ENCODE measurements at places on chromosomes 3 and 15. TPM values are rescaled to one million over a fixed set of nuclear protein-coding genes. Genes with fewer than 3 reads are reported as not detected.
A peak's percentile ranks its signal among the peaks of the same experiment; 100 is the strongest.

The RBPMS2 gene
- 7.7 TPM for polyA plus RNA-seq

The AHSG gene
- polyA plus RNA-seq = 1.8 TPM

The CAND2 gene
- 2.8 TPM for polyA plus RNA-seq

The TNFAIP8L3 gene
- 3.8 TPM for polyA plus RNA-seq

The CTXN2 gene
- polyA plus RNA-seq = 0.10 TPM

The IQCB1 gene
- polyA plus RNA-seq = 33.7 TPM

The NOX5 gene
- 0.16 TPM for polyA plus RNA-seq

The SYNPR gene
- polyA plus RNA-seq = 0.87 TPM

The XRN1 gene
- polyA plus RNA-seq = 36.5 TPM

The STARD5 gene
- polyA plus RNA-seq = 31.2 TPM

DNA sequence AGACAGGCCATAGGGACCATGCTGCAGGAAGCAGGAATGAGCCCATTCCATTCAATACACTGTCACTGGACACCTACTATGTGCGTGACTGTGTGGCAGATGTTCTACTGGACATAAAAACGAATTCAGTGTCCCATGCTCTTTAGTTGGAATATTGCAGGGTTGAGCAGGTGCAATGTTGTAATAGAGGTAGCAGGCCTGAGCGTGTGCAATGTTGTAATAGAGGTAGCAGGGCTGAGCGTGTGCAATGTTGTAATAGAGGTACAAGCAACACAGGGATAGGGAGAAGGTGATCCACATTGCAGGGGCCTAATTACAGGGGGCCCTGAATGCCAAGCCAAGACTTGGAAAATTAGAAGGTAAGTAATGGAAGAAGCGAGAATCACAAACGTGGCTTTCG, 261.4 kb upstream of the HES1 start:
- peak; percentile 20 for DNase-seq

DNA sequence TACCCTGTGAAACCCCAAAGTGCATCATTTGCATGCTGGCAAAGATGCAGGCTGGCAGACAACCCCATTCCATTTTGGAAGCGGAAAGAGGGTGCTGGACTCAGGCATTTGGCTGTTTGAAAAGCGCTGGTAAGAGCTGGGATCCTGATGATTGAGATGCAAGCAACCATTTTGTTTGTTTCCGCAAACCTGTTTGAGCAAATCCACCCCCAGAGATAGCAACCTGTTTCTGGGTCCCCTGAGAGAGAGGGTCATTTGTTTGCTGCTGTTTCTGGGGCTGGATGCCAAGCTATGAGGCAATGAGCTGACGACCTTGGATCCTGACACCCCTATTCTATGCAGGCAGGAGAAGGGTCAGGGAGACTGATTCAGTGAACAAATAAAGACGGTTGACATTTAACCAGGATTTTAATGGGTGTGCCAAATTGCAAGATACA, 9.8 kb downstream of the SLC6A1 start:
- no peak for DNase-seq

DNA sequence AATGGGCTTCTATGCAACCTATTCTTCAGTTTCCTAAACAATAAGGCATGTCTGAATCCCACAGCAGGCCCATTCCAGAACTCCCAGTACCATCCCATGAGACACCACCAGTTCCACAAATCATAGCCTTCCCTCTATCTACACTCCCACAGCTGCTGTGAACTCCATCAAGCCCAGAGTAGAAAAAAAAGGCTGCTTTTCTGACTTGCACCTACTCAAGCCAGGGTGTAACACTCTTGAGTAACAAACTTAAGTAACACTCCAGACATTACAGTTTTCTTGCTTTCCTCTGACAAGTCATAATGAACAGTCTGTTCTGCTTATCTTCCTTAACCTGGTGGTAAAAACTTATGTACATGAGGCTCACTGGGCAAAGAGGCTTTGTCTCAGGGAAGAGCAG, 283.1 kb downstream of the NFKBIZ start:
- no peak for DNase-seq

DNA sequence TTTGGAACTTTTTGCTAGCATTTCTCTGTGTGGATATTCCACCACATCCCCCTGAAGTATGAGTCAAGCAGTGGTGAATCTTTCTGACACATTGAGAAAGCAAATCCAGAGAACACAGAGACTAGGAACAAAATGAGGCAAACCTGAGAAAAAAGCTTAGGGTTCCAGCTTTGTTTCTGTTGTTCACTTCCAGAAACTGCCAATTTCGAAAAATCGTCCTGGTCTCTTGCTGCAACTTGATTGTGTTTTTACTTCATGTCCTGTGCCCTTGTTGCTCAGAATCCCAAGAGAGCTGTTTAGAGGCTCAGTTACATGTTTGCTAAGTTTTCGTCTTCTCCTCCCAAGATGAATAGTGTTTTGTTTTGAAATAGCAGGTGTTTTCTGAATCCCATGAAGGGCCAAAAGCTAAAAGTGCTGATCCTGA, 13.7 kb downstream of the MAP2K1 start:
- DNase-seq = no peak

DNA sequence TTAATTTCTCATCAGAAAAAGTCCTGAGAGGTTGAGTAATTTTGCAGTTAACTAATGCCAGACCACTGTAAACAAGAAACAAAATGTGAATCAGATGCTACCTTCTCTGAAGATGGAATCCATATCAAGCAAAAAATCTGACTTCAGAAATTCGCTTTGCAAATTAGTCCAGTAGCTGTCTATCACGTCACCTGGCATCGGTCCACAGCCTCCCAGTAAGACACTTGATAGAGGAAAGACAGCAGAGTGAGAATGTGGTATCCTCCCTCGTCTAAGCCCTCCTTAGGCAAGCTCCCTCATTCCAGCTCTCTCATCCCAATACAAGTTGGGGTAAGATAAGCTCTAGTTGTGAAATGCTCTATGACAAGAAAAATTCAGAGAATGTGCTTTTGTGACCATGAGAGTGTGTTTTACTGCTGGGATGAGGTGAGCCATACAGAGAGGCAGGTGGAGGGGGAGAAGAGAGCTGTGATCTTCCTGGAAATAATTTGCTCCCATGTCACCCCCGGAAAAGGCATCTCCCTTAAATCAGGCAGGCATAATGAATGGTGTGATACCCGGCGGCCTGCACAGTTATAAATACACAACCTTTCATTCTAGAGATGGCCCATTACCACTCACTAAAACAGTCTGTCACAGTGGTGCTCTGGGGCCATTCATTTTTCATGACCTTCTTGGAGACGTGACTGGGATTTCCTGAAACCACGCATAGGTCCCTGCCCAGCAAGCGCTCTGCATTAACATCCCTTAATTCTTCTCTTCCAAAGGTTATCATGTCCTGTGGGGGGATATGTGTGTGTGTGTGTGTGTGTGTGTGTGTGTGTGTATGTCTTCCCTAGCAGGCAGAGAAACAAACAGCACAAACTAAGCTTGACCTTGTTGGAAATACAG, 602.0 kb upstream of the KCNMB2 start:
- DNase-seq = peak; percentile 7

DNA sequence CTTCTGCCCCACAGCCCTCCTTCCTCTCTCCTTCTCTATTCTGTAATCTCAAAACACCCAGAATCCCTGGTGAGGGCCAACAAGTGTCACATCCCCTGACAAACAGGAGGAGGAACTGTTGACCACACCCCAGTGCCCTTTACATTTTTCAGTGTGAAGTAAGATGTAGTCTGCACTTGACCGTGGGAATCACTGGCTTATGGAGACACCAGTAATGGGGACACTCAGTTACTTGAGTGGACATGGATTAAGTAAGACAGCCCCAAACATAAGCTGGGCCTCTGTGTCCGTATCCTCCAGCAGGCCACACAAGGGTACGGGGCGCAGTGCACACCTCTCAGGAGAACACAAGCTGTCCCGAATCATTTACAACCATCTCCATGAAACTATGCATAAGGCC, 28.4 kb upstream of the LIMD1 start:
- no peak for DNase-seq

DNA sequence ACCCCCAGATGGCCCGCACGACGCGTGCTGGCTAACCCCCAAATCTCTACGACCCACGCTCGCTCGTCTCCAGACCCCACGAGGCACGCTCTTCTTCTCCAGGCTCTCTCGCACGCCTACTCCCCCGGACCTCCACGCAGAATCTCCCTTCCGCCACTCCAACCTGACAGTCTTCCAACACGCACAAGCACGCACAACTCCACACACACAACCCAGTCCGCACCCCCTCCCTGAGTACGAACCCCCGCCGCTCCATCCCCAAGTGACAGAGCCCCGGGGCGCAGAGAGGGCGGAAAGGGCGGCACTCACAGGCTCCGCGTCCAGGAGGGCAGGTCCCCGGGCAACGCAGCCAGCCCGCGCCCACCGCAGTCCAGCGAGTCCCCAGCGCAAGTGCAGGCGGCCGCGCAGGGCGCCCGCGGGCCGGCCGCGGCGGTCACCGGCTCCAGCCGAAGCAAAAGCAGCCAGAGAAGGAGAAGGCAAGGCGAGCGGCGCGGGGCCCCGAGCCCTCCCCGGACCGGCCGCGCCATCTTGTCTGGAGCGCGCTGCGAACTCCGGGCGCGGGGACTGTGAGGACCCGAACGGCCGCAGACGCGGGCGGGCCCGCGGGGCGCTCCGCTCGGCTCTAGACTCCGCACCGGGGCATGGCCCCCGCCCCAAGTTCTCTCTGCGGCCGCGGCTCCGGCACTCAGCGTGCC, 794 bp downstream of the LRIG1 start:
- peak; percentile 67 for DNase-seq

GRCh38 chr3:169661361-169662131, 2.0 kb downstream of the MECOM start:
- peak; percentile 58 for DNase-seq

- DNase-seq = no peak
These were observed 275.9 kb downstream of the DOCK3 start for GRCh38 chr3:50950591-50950990.

DNA sequence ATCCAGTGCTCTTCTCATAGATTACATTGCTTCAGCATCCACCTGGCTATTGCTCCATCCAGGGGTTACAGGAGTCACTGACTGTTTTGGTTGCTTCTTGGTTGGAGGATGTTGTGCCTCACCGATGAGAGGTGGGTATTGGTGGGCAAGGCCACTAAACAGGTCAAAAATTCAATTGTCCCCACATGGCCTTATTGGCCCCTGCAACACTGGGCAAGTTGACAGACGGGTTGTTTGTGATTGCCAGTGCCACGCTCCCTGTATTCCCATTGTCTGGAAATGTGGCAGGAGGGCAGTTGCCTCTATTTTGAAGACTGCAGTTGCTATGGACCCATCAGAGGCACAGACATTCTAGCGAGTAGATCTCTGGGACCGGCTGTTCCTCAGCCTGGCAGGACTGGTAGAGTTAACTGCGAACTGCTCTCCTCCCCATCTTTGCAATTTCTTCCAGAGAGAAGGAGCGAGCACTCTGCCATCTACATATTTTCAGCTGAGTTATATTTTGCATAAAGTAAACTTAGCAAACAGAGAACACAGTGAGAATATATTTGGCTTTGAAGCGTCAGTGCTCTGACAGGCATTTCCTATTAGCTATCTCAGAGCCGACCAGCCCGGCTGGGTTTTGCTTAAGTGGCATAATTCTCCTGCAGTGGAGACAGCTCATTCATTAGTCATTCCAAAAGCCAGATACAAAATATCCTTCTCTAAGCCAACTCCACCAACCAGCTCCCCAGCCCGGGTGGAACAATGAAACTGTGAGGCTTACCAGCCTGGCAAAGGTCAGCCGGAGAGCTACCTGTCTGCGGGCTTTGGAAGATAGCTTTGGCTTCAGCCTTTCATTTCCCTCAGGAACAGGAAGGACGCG, 26.0 kb upstream of the MAGEF1 start:
- peak; percentile 19 for DNase-seq

DNA sequence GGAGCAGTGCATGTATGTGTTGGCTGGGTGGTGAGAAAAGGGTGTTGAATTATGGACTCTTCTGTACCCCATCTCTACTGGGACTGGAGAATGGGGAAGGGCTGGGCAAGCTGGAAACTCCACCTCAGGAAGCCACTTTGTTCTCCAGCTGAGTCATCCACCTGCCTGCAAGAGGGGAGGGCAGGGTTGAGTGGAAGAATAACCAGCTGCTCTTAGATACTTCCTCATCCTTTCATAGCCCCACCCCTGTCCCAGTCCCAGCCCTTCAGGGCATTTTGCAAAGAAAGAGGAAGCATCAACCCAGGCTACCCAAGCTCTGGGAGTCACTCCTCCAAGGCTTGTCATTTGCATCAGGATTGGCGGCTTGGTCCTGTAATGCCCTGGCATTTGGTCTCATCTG, 33.1 kb downstream of the RAB11A start:
- peak; percentile 80 for DNase-seq

DNA sequence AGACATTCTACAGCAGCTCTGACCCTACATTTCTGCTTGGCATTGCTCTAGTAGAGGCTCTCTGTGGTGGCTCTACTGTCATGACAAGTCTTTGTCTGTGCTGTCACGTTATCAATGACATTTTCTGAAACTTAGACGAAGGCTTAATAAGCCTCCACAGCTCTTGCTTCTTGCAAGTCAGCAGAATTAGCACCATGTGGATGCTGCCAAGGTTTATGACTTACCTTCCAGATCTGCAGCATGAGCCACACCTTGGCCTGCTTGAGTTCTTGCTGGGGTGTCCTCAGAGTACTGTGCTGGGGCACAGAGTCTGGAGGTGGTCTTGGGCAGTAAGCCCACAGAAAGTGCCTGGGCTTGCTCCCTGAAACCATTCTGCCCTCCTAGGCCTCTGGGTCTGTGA, 9.8 kb downstream of the RTP1 start:
- DNase-seq = no peak

DNA sequence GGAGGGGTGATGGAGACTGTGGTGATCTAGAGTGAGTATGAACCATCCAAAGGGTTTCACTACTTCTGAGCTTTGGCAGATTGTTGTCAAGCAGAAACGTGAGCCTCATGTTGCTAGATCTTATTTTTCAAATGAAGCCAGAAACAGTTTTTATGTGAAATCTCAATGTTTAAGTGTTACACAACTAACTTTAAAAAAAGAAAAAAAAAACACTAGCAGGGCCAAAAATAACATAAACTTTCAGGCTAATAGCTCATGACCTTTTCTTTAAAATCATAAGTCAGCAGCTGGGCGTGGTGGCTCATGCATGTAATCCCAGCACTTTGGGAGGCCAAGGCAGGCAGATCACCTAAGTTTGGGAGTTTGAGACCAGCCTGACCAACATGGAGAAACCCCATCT, 2.1 kb upstream of the HTR3D start:
- no peak for DNase-seq

- no peak for DNase-seq
These were observed 109.2 kb upstream of the STT3B start for GRCh38 chr3:31423482-31423881.

Data from large intestine (tissue), 12 donors.